ENCODE measurements at places on chromosomes 12 and 14.

- DNase-seq: no peak
Measured at GRCh38 chr14:104781271-104782077, 14.1 kb downstream of the AKT1 start.

DNA sequence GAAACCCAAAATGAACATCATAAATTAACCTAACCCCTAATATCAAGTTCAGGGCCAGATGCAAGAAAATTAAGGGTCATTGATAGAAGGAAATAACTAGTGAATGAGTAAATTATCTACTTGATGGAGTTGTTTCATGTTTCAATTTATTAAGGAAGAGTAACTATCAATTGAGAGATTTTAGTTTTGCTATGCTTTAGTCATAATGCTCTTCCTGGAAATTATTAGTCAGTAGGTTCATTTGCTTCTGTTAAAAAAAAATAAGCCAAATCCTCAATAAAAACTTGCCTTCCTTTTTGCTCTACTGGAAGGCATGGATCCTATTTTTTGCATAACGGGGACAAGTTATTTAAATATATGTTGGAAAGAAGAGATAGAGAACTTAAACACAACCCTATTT lies 59.0 kb upstream of the HIF1A start:
- no peak for DNase-seq

GRCh38 chr12:6529291-6529737 lies 5.0 kb upstream of the GAPDH start:
- DNase-seq: no peak

DNA sequence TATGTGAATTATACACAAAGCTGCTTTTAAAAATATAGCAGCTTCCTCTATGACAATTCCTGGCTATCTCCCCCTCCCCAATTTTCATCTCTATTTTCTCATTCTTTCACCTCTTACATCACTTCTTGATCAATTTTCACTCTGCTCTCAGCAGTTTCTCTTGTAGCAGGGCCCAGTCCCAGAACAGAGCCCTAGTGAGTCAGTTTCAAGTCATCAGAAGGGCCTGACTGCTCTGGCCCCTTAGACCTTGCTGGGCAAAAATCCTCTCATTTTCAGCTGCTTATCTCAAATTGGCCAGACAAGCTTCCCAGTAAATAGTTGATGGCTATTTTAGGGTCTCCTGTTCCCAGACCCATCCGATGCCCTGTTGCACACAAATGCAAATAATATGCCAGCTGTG lies 101.4 kb downstream of the TTC7B start:
- no peak for DNase-seq

GRCh38 chr12:19150273-19150900 lies 20.9 kb downstream of the PLEKHA5 start:
- DNase-seq: no peak

GRCh38 chr14:70188322-70188658 lies 461 bp downstream of the SLC8A3 start:
- no peak for DNase-seq

GRCh38 chr12:47286676-47287075 lies 206.9 kb upstream of the AMIGO2 start:
- no peak for DNase-seq

- no peak for DNase-seq
Measured at GRCh38 chr12:89476232-89476631, 48.4 kb downstream of the GALNT4 start.

- no peak for DNase-seq
Measured at GRCh38 chr14:63766611-63767010, 38.7 kb upstream of the SGPP1 start.

DNA sequence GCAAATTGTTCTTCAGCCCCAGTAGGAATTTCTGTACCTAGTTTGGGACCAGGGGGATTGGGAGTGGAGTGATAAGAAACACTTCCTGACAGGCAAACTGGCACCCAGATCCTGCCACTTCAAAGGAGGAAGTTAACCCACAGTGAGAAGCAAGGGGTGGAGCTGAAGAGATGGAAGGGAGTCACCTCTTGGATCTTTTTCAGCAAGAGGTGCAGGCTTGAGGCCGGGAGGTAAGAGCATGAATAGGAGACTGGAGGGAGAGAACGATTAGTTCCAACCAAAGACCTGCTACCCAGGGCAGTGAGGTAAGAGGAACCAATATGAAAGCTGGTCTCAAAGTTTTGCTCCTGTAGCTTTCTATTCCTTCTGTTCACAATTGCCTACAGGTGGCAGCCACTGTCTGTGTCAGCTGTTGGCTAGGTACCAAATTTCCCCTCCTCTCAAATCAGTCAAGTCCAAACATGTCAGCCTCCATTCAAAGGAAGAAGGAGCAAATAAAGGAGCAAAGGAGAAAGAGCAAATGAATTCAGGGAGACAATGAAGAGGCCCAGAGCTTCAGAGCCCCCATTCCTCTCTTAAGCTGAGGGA lies 14.9 kb upstream of the TAC3 start:
- DNase-seq: peak; percentile 7

DNA sequence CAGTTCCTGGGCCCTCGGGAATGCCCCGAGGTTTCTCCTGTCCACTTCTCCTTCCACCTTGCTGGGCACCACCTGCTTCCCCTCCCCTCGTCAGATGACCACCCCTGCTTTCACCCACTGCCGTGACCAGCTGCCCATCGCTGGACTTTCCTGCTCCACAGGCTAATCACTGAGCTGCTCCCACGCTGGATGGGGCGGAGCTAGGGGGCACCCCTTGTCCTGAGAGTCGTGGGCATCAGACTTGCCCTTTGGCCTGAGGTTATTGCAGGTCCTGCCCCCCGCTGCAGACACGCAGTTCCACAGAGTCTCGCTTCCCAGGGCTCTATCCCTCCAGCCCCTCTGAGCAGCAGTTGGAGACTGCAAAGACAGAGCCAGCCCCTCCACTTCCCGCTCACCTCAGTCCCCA lies 427 bp downstream of the SLC6A12 start:
- no peak for DNase-seq

- no peak for DNase-seq
Measured at GRCh38 chr12:23564451-23565152, 384.9 kb downstream of the SOX5 start.

DNA sequence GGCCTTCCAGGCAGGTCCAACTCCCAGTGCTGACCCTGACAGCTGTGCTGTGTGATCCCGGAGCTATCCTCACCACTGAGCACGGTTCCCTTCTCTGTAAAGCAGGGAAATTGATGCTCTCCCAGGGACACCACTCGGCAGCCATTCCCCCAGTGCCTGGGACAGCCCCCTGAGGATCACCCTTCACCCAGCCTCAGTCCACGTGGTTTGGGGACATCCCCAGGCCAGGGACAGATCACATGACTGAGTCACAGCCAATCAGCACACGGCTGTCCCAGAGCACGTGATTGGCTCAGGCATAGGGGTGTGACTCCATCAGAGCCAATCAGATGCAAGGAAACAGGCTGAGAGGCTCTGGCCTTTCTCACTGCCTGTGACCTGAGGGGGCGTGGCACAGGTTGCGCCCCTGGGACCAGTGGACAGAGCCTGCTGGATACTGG lies 68.8 kb upstream of the SFSWAP start:
- DNase-seq: no peak

DNA sequence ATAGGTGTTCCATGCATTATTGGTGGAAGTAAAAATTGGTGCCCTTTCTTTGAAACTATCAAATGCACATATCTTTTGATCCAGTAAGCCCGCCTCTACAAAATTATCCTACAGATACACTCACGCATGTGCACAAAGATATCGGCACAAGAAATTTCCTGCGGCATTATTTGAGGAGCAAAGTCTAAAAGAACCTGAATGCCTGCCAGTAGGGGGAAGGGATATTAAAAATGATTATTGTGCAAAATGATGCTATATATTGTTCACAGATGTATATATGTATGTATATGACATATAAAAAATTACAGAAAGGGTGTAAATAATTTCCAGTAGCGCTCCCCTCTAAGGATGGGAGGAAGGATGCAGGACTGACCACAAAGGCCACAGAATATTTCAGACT lies 24.7 kb upstream of the ADIPOR2 start:
- no peak for DNase-seq

GRCh38 chr12:52356031-52356761 lies 11.1 kb downstream of the KRT85 start:
- DNase-seq: no peak

GRCh38 chr14:89067293-89067972 lies 243.0 kb downstream of the TTC8 start:
- DNase-seq: no peak

DNA sequence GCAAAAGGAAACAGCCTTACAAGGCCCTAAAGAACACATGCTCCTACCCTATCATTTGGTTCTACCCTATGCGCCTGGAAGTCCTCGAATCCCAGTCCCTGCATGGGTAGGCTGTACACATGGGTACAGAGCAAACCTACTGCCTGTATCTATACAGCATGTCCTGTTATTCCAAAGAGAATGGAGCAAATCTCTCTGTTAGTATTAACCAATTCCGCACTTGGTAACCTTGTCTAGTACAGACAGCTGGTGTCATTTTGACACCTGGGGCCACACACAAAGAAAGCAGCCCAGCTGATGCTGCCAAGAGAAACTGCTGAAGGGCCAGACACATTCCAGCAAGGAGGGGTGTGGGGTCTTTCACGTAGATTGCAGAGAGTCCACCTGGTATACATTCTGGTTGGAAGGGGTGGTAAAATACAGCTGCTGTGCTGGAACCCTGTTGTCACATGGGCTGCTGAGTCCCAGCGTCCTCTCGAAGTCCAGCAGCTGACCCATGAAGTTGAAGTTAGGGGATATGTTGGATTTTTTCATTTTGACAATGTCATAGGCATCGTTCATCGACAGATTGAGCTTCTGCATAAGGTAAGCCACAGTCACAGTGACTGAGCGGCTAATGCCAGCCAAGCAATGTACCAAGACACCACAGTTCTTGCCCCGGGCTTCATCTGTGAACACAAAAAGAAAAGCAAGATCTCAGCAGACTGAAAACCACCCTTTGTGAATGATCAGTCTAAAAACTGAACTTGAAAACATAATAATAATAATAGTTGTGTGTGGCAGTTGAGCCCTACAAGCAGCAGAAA lies 3.2 kb downstream of the DUSP6 start:
- DNase-seq: no peak

DNA sequence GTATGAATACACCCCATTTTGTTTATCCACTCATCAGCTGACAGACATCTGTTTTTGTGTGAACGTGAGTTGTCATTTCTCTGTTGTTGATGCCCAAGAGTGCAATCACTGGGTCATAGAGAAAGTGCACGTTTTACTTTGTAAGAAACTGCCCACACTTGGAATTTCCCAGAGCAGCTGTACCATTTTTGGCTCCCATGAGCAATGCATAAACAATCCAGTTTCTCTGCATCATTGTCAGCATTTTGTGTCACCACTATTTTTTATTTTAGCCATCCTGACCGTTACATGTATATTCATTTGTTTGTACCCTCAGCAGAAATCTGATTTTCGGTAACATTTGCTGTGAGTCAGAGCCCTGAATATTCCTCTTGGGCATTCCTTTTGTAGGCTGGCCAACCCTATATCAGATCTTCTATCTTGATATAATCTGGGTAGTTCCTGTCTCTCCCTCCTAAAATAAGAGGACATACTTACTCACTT lies 62.7 kb downstream of the RBM19 start:
- no peak for DNase-seq

DNA sequence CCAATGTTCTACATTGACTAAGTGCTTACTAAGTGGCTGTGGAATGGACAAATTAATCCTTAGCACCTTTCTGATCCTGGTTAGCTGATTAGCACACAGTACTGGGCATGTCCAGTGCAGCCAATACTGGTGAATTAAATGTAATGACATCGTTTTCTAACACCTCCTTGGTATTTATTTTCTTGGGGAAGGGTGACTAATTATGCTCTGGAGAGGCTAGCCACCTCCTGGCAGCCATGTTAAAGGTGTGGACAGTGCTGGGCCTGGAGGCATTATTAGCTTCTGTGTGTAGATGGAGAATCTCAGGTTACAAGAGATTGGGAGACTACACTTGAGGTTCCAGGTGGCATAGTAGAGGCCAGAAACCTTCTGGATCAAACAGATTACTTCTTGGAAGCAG lies 230.9 kb upstream of the DDHD1 start:
- no peak for DNase-seq

GRCh38 chr12:22536346-22536945 lies 7.9 kb downstream of the C2CD5 start:
- no peak for DNase-seq

DNA sequence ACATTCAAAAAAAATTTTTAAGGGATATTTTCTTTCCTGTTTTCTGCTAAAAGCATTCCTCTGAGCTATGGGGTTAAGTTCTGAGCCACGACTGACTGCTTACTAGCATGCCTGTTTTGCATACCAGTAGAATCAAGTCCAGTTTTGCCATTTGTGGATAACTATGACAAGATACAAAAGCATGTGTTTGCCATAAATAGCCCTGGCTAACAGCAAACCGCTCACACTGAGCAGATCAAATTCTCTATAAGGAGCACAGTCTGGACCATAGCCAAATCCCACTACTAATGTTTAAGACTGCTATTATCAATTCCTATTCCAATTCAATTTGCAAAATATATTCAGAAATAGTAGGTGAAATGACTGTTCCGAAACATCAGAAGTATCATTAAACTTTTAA lies 3.2 kb downstream of the CFL2 start:
- no peak for DNase-seq

DNA sequence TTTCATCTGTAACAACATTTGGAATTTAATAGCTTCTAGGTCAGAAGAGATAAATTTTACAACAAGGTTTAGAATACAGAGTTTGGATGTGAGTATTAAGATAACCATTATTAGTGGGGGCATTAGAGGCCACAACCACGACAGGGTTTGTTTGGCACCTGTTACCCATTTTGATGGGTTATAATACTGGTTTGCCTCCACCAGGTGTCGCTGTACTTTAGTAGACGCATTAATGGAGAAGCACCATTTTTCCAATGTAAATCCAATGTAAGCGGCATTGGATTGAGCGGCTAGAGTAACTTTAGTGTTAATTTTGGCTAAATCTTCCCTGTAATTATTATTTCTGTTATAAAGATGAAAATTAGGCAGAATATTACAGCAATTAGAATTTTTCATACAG lies 136.2 kb downstream of the SLCO1B3 start:
- DNase-seq: no peak

DNA sequence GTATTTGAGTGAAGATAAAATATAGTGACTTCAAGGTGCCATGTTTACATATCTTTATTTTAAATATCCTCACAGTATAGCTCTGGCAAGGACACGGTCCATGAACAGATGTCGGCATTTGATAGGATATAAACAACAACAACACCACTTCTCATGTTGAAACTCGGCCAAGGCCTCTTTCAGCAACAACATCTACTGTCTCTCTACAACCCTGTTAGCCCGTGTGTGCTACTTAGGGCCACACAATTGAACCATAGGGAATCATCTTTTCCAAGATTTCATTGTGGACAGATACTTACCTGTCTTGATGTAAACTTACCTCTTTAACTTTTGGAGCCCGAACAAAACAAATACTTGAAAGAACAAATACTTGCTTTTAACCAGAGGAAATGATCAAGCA lies 168.7 kb upstream of the SSTR1 start:
- DNase-seq: no peak
